ENCODE measurements at places on chromosomes 13 and 19. TPM values are rescaled to one million over a fixed set of nuclear protein-coding genes. Genes with fewer than 3 reads are reported as not detected.

Gene KIR2DL4
- total RNA-seq, result not detected

Gene ERFL
- 1.4 TPM for total RNA-seq

Gene KASH5
- total RNA-seq, result not detected

Gene ZNF155
- total RNA-seq, result 5.0 TPM

Gene SHISA7
- total RNA-seq, result not detected

Gene FGF14
- total RNA-seq, result not detected
